ENCODE measurements at places on chromosomes 4 and X.

- no peak for DNase-seq
These were observed 51.5 kb upstream of the ETNPPL start for GRCh38 chr4:108814326-108814725.

DNA sequence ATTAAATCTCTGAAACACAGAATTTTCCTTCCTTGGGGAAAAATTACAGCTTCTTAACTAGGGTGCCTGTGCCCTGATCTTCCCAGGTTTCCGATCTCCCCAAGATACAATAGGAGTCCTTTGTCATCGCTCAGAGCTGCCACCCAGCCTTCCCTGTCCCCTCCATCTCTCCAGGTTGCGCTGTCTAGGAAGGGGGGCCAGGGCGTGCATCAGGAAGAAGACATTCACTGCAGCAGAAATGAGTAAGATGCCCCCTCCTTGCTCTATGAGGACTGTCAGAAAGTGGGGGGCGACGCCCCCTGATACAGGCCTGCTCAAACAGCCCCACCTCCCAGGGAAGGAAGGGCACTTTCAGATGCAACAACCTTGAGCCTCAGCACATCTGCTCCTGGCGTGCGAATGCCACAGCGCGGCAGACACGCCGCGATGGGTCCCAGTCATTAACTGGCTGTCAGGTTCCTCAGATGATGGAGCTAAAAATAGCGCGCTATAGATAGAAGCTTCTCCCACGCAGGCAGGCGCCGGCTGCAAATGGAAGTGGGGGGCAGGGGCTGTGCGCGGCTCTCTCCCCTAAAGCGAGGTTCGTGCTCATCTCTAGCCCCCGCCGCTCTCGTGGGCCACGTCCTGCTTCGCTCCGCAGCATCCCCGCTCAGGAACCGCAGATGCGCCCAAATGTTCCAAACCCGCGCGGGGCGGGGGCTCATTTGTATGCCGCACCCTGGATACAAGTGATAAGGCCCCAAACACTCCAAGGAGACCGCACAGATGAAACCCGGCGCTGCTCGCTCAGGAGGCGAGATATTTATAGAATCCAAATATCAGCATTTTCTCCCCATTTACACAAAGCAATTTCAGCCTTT, 57.6 kb upstream of the LGI2 start:
- DNase-seq: no peak

GRCh38 chrX:153502796-153503195, 8.0 kb downstream of the BGN start:
- no peak for DNase-seq

DNA sequence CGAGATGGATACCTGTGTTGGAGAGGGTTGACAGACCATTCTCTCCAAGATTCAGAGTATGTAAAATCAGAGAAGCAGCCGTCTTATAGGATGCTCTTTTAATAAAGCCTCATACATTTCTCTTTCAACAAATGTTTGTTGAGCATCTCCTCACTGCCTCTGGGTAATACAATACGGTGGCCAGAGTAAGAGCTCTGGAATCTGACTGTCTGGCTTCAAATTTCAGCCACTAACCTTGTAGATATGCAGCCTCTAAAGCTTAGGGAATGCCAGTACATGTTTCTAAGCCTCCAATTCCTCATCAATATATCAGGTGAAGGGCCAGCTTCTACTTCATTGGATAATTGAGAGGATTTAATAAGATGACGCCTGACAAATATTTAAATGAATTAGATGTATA, 61.3 kb downstream of the CLNK start:
- DNase-seq: no peak

- DNase-seq: no peak
These were observed 177.4 kb downstream of the COL25A1 start for GRCh38 chr4:109125084-109125483.

DNA sequence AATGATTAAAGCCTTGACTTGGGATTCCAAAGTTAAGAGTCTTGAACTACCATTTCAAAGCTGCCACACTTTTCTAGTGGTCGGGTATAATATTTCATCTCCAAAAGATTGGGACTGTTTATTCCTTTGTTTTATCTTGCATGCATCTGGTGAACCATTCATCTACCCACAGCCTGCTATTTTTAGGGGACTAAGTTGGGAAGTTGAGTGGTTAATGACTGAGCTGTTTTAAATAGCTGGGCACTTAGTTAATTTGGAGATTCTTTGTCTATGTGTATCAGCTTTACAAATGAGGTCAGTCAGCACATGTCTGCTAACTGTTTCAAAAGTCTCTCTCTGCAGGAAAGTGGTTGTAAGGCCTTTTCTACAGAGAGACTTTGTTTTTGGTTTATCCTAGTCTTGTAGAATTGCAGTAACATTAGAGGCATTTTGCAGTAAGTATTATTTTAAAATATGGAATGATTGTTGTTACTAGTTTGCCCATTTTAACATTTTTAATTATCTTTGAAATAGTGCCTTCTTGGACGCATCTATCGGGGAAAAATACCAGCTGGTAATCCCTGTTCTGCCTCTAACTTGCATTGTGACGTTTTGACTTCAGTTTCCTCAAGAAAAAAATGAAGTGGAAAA, 8.2 kb downstream of the BMP2K start:
- no peak for DNase-seq

DNA sequence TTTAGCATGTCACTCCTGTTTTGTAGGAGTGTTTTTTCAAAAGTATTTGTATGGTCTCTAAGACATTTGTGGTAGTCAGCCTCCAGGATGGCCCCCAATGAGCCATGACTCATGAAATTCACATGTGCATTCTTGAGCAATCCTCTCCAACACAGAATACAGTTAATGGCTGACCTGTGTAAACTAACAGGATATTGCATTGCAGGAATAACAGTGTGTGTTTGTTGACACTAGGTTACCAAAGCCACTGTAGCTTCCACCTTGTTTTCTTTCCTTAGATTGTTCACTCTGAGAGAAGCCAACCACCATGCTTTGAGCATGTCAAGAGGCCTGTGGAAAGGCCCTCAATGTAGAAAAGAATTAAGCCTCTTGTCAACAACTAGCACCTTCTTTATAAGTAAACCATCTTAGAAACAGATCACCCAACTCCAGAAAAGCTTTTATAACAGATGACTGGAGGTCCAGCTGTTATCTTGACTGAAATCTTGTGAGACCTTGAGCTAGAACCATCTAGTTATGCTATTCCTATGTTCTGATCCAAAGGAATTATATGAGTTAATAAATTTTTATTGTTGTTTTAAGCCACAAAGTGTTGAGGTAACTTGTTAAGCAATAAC, 28.5 kb downstream of the TBCK start:
- no peak for DNase-seq

- DNase-seq: no peak
These were observed 411.9 kb upstream of the EMCN start for GRCh38 chr4:100929758-100930157.

GRCh38 chrX:44167116-44167515, 176.4 kb downstream of the EFHC2 start:
- no peak for DNase-seq

DNA sequence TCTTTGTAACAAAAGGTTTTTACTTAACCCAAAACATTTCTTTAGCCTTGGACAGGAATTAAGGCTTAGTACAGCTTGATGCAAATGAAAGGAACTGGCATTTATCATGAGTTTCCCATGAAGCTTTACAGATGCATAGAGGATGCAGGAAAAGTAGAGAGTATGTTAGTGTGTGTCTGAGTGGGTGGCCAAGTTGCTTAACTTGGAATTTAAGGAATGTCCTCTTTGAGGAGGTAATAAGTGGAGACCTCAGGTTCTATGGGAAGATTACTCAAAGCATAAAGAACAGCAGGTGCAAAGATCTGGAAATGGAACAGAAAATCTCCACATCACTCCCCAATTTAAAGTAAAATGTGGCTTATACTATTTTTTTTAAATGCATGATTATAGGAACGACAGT, 457.9 kb downstream of the KCNIP4 start:
- DNase-seq: no peak

All from DMS 273 treated with DMSO at 0.1 percent for 48 hours (cell line).